ENCODE measurements at places on chromosomes 4 and X.

DNA sequence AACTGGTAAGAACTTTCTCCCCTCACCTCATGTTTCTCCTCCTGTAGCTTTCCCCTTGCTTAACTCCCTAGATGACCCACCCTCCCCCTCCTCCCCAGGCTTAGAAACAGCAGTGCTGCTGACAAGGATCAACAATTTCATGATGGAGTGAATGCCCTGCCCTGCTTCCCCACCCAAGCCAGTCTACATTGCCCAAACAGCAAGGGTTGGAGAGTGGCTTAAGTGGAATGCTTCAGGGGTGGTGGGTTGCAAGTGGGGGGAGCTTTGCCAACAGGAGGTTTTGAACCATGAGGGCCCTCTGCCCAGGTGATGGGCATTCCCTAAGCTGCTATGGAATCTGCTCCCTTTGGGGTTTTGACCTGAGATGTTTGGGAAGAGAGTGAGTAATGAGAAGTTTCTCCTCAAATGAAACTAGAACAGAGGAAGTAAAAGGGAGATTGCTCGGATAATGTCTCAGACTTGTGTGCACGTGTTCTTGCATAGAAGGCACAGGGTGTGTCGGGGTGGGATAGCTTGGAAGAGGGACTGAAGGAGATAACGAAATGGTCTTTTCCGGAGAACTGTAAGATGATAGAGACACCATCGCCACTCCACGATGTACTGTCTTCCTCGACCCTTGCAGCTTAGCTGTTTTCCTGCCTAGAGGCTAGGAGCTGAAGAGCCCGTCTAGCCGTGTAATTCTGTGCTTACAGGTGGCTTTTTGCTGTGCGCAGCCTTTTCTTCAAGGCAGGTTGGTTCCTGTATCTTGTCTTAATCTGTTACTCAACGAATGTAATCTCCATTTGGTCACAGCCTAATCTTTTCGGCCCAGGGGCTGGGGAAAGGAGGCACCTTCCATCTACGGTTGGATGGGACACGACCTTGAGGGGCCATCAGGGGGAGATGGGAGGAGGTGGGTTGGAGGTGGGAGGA is 10.1 kb downstream of the GDPD2 start:
- DNase-seq = no peak

GRCh38 chr4:47933840-47934239 is 19.5 kb upstream of the NFXL1 start:
- DNase-seq = peak; percentile 24

- DNase-seq = peak; percentile 24
These were observed 181.6 kb downstream of the UGT8 start for GRCh38 chr4:114780205-114780604.

DNA sequence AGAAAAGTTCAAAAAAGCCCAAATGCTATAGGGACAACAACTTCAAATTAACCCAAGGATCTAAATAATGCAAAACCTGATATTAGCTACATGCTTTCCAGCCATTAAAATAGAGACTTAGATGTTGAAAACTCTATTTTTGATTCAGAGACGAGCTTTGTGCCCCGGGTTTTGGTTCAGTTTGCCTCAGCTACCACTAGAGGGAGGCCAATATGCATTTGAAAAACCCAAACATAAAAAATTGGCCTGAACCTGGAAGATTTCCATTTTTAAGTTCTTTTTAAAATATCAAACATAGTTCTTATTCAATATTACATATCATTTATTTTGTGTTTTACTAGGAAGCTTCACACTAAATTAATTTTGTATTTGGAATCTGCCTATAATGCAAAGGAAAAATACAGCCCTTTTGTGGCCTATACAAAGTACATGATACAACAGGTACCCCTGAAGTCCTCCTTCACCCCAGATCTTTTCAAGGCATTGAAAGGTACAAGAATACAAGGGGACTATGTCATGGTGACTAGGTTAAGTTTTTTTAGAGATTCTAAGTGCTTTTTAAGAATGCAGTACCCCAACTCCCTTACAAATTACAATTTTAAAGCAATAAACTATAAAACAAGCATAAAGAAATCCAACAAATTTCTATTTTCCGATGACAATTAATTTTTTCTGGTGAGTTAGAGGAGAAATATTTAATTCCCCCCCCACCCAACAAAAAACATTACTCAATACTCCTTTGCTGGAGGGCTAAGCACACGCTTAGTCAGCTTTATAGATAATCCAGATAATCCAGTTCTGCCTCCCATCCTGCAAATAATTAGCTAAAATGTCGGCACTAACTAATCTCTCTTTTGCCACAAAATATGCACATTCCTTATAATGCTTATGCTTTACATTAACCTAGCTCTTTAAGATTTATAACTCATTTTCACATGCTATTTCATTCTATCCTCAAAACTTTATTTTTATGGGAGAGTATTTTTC is 97.7 kb upstream of the PTPN13 start:
- peak; percentile 53 for DNase-seq

GRCh38 chr4:3417448-3417847 is 24.3 kb upstream of the HGFAC start:
- DNase-seq = no peak

- DNase-seq = no peak
These were observed 50.0 kb downstream of the FGFBP1 start for GRCh38 chr4:15888515-15888914.

GRCh38 chr4:121041307-121042090 is 30.8 kb downstream of the NDNF start:
- DNase-seq = no peak

DNA sequence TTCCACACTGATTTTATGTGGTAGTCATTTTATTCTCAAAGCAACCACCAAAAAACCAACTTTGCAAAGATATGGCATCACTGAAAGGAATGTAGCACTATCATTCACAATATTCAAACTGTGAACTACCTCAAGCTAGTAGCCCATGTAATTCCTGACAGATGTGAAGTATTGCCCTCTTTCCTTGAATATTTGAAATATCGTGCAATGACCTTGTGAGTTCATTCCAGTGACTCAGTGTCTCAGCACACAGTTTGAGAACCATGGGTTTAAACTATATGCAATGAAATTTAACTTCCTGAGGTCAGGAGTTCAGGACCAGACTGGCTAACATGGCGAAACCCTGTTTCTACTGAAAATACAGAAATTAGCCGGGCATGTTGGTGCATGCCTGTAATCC is 20.9 kb upstream of the IQCM start:
- no peak for DNase-seq

DNA sequence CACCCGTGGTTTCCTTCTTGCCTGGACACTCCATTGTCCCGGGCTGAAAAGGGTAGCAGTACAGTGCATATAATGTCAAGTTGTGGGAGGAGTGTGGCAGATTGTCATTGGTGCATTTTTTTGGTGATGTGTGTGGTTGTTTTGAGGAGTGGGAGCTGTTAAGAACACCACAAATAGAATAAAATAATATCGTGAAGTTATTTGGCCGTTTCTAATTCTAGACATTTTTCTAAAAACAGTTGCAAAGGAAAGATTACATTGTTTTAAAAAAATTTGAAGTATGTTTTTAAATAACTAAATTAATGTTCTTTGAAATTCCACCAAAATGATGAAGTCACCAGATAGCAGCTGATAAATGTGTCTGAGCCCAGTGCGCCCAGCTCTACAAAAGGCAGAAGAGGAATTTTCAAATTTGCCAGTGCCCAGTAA is 1.3 kb downstream of the PKD2 start:
- DNase-seq = no peak

DNA sequence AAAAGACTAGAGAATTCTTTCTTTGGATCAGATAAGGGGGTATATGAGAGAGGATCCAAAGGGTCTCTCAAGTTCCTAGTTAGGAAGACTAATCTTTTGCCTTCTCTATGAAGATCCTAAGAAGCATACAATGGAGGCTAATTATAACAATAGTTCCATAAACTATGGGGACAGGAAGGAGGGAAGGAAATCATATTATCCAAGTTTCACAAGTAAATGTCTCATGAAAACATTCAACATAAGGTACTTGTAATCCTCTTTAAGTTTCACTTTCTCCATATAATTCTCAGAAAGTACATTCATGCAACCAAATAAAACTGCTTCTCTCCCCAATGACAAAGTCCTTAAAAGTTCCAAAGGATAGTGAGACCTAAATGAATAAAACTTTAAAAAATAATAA is 27.1 kb downstream of the STX18 start:
- no peak for DNase-seq

DNA sequence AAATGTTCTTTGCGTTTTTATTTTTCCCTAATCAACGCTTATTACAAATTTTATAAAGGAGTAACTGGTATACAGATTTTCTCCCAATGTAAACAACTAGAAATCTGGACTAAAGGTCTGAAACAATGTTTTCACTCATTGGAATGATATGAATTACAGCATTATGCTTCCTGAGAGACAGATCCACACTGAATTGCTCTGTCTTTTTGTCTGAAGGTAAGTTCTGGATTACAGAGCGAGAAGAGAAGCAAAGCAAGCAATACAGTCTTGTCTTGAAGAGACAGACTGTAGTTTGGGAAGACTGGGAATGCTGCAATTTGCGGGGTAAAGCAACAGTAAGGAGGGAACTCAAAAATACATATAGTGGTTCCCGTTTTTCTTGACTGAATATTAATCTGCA is 262.2 kb upstream of the PABPC4L start:
- DNase-seq = no peak

- no peak for DNase-seq
These were observed 13.8 kb downstream of the GRXCR1 start for GRCh38 chr4:42906341-42906740.

DNA sequence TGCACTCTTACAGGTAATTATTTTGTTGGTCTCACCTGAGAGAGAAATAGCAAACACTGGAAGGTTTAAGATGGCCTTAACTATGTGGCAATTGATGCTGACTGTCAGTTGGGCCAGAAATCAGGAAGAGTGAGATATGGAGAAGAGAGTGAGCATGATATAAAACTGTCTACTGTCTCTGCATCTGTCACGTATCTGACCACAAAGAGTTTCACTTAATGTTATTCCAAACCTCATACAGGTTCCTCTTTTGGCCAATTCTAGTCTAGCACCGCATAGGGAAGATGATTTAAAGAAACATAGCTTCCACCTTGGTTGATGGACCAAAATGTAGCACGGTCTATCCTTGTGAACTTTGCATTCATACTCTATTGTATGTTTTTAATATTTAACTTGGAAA is 381.0 kb upstream of the BOD1L1 start:
- DNase-seq = no peak

GRCh38 chr4:152258804-152259708 is 276.8 kb downstream of the FBXW7 start:
- no peak for DNase-seq

DNA sequence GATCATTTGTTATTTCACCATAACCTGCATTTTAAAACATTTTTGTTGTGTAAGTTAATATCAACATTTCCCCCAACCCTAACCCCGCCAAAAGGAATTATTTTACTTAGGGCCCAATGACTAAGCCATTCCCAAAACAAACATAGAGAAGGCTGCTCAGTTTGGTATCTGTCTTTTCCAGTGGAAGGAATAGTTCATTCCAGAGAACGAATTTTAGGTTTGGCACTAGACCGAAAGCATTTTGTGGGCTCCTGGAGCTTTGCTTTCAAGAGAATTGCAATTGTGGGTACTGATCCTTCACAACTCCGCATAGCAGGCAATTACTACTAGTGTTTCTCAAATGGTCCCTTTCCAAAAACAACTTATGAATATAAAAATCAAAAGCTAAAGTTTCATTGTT is 226.7 kb upstream of the MAD2L1 start:
- no peak for DNase-seq

DNA sequence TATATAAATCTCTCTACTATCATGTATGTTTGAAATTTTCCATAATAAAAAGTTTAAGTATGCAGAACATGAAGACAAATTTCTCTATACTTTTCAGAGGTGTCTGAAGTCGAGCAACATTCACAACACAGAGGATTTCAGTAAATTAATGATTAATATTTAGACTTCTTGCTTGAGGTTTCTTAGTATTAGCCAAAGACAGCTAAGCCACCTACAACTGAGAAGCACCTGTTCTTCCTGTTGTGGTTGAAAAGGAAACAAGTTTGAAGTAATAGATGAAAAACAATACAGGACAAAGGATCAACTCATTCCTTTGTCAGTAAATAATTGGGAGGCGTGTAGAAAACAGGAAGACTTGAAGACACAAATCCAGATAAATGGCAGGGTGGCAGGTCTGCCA is 21.1 kb downstream of the SCML1 start:
- no peak for DNase-seq

- DNase-seq = no peak
These were observed 317.9 kb upstream of the DIPK2B start for GRCh38 chrX:45518552-45518951.

GRCh38 chr4:41640906-41641305 is 102.9 kb downstream of the LIMCH1 start:
- no peak for DNase-seq

GRCh38 chrX:108018656-108019381 is 26.0 kb upstream of the VSIG1 start:
- no peak for DNase-seq

GRCh38 chr4:95289028-95289634 is 259.6 kb downstream of the UNC5C start:
- no peak for DNase-seq

GRCh38 chr4:105327222-105327621 is 146.6 kb downstream of the PPA2 start:
- DNase-seq = no peak

DNA sequence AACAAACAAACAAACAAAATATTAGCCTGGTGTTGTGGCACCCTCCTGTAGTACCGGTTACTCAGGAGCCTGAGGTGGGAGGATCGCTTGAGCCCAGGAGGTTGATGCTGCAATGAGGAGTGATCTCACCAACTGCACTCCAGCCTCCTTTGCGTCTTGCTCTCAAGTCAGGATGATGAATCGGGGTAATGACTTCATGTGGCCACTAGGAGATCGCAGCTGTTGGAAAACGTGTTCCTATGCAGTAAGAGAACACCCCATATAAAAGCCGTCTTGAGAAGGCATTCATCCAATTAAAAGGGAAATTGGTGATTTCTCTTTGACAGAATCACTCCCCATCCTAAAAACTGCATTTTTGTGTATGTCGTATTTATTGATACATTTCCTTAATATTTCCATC is 6.9 kb downstream of the CCNB3 start:
- DNase-seq = peak; percentile 25

- DNase-seq = no peak
These were observed 1160.6 kb upstream of the AGA start for GRCh38 chr4:178602833-178603232.

GRCh38 chr4:114281164-114281960 is 301.9 kb upstream of the ARSJ start:
- no peak for DNase-seq

GRCh38 chr4:24837336-24837735 is 42.0 kb downstream of the SOD3 start:
- DNase-seq = no peak

DNA sequence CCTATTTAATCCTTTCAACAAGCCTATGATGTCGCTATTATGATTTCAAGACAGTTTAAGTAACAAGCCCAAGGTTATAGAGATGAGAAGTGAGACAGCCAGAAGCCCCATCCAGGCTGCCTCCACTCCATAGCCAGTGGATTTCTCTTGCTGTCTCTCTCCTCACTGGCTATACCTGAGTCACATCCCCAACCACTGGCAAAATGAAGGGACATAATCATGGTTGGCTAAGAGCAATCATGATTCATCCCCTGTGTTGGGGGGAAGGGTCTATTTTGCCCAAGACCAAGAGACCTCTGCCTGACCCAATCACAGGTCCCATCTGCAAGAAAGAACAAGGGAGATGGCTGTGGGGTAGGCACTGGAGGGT is 334.9 kb upstream of the GATB start:
- no peak for DNase-seq
